Activated CD8-positive, alpha-beta memory T cell treated with anti-CD3 and anti-CD28 coated beads, Interleukin-2, amount 10 ng/mL, durations not matched to agents 7 days and 5 days (primary cell): ENCODE measurements at places on chromosomes 16 and 17. TPM values are rescaled to one million over a fixed set of nuclear protein-coding genes. Genes with fewer than 3 reads are reported as not detected.

GRCh38 chr16:73403291-73403690 lies 355.4 kb upstream of the ZFHX3 start:
- no peak overlapping the region for H3K4me3 ChIP-seq
- no peaks in the 10 kb centered on the region for H3K27me3 ChIP-seq
- H3K4me1 ChIP-seq = no peaks in the 10 kb centered on the region
- no peak for DNase-seq

- DNase-seq = no peak
- H3K4me3 ChIP-seq = no peak overlapping the region
- H3K4me1 ChIP-seq = no peaks in the 10 kb centered on the region
- H3K27ac ChIP-seq = no peak overlapping the region
- no peaks in the 10 kb centered on the region for H3K27me3 ChIP-seq
- no peaks in the 10 kb centered on the region for H3K36me3 ChIP-seq
Observed at GRCh38 chr17:11486101-11486867, 112.0 kb upstream of the DNAH9 start.

- H3K27me3 ChIP-seq = no peaks in the 10 kb centered on the region
- H3K36me3 ChIP-seq = peaks cover 10% of the 10 kb centered on the region
- peaks cover 24% of the 10 kb centered on the region for H3K4me1 ChIP-seq
- no peak for DNase-seq
- H3K27ac ChIP-seq = no peak overlapping the region
Observed at GRCh38 chr17:66417300-66417719, 114.9 kb downstream of the PRKCA start.

DNA sequence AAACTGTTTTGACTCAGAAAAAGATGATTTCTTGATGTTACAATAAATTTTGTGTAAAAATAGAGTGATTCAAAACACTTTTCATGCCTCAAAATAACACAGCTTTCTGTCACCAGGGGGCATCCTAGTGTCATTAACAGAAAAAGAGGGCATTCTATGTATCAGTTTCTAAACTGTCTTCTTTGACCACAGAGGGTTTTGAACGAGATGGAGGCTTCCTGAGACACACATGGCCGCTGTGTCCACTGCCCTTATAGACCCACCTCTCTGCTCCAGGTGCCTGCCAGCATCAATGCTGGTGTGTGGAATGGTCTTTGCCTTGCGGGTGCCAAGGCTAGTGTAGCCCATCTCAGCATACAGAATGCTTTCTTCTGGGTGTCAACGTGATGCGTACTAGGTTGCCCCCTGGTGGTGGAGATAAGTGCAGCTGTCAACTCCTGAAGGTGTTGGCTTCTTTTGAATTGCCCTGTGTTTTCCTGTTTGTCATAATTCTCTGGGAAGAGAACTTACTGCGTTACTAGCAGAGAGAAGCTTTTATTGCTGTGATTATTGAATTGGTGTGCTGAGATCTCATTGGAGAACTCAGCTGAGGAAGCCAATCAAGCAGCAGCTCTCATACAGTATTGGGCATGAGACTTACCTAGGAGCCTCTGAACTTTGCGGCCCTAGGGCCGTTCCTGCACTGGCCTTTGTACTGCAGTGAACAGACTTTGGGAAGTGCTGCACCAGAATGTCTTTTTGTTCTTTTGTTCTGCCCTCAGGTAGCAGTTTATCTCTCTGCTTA lies 38.6 kb downstream of the USP10 start:
- no peaks in the 10 kb centered on the region for H3K27me3 ChIP-seq
- H3K36me3 ChIP-seq = peaks cover 14% of the 10 kb centered on the region
- peak overlapping the region; percentile 54 for H3K4me3 ChIP-seq
- DNase-seq = peak; percentile 87

DNA sequence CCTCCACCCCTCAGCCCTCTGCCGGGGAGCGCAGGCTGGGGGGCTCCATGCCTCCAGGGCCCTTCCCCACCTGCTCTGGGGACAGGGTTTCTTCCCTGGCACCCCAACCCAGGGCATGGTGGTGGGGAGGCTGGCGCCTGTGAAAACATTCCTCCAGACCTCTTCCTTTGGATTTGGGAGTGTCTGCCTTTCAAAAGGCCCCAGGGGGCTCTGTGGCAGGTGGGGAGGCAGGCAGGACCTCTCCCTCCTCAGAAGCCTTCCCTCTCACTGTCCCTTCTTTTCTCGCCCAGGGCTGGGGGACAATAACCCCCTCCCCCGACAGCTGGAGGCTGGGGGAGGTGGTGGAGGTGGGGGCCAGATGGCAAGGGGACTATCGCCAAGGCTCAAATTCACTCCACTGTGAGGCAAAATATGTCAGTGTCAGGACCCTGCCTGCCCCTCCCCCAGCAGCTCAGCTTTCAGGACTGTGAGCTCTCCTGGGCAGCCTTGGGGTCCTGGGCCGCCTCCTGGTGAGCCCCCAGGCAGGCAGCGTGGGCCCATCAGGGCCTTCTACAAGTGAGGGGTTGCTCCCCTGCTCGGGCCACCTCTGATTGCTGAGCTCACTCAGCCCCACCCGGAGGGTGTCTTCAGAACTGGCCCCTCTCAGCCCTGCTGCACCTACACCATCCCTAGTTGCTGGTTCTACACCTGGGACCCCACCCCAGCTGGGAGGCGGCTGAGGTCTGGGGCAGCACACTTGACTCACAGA lies 1.8 kb downstream of the CDH15 start:
- peaks cover 7% of the 10 kb centered on the region for H3K4me1 ChIP-seq
- DNase-seq = no peak
- no peak overlapping the region for H3K4me3 ChIP-seq
- H3K27me3 ChIP-seq = peaks cover 9% of the 10 kb centered on the region

- no peak for DNase-seq
- H3K4me3 ChIP-seq = no peak overlapping the region
- H3K4me1 ChIP-seq = peaks cover 17% of the 10 kb centered on the region
- H3K36me3 ChIP-seq = peaks cover 30% of the 10 kb centered on the region
- no peaks in the 10 kb centered on the region for H3K27me3 ChIP-seq
Observed at GRCh38 chr17:27608328-27609230, 22.4 kb upstream of the LGALS9 start.

- no peak for DNase-seq
- H3K4me1 ChIP-seq = no peaks in the 10 kb centered on the region
- H3K27ac ChIP-seq = no peak overlapping the region
- H3K4me3 ChIP-seq = no peak overlapping the region
Observed at GRCh38 chr17:61335105-61335844, 64.4 kb upstream of the TBX2 start.

DNA sequence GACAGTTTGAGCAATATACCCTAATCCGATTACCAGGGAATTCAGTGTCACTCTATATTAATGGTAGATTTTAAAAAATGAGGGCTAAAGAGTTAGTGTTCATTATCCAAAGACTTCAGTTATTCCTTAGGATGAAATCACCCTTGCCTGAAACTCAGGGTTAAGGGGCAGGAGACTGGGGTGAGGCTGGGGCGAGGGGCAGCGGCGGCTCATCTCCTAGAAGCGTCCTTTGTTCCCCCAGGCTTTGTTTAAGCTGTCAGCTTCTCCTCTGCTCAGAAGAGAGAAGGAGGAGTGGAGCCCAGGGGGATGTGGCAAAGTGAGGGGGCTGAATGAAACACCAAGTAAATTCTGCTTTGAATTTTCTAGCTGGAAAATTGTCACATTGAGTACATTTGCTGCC lies 117.7 kb upstream of the ELAC2 start:
- no peaks in the 10 kb centered on the region for H3K27me3 ChIP-seq
- H3K4me3 ChIP-seq = no peak overlapping the region
- DNase-seq = no peak
- H3K4me1 ChIP-seq = no peaks in the 10 kb centered on the region
- no peaks in the 10 kb centered on the region for H3K36me3 ChIP-seq
- H3K27ac ChIP-seq = no peak overlapping the region

DNA sequence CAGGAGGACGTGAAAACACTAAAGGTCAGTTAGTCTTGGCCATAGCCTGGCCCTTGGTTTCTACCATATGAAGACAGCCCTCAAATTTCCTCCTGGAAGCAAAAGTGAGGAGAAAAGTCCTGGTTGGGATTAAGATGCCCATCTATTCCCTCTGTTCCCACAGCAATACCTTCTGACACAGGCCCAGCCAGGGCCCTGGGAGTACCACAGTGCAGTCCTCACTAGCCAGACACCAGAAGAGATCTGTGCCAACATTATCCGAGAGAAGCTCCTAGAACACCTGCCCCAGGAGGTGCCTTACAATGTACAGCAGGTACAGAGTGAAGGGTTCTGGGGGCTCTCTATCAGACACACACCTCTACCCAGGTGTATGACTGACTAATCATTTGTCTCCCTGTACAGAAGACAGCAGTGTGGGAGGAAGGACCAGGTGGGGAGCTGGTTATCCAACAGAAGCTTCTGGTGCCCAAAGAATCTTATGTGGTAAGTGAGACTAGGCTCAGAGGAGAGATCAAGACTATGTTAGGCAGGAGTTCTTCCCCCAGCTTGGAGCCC lies 4.1 kb downstream of the ERAL1 start:
- no peaks in the 10 kb centered on the region for H3K27me3 ChIP-seq
- no peak overlapping the region for H3K4me3 ChIP-seq
- H3K27ac ChIP-seq = peak overlapping the region; percentile 59
- peaks cover 19% of the 10 kb centered on the region for H3K36me3 ChIP-seq

- H3K27me3 ChIP-seq = peaks cover 16% of the 10 kb centered on the region
- H3K4me1 ChIP-seq = peaks cover 17% of the 10 kb centered on the region
Observed at GRCh38 chr16:53372992-53373871, 61.0 kb upstream of the RBL2 start.

DNA sequence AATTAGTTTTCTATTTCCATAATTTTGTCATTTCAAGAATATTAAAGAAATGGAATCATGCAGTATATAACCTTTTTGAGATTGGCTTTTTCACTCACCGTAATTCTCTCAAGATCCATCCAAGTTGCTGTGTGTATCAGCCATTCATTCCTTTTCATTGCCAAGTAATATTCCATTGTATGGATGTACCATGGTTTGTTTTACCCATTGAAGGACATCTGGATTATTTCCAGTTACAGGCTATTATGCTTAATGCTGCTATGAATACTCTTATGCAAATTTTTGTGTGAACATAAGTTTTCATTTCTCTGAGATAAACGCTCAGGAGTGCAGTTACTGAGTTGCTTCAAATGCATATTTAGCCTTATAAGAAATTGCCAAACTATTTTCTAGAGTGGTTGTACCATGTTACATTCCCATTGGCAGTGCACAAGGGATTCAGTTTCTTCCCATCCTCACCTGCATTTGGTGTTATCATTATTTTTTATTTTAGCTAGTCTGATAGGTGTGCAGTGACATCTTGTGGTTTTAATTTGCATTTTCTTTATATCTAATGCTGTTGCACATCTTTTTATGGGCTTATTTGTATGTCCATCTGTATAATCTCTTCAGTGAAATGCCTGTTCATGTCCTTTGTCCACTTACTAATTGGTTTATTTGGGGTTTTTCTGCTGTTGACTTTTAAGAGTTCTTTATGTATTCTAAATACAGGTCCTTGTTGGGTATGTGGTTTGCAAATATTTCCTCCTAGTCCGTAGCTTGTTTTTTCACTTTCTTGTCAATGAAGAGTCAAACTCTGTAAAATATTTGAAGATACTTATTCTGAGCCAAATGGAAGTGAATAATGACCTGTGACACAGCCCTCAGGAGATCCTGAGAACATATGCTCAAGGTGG lies 32.7 kb downstream of the BMERB1 start:
- peaks cover 19% of the 10 kb centered on the region for H3K27me3 ChIP-seq
- H3K4me1 ChIP-seq = no peaks in the 10 kb centered on the region
- H3K4me3 ChIP-seq = no peak overlapping the region
- no peak overlapping the region for H3K27ac ChIP-seq

GRCh38 chr16:67822511-67822910 lies 15.8 kb downstream of the TSNAXIP1 start:
- no peak overlapping the region for H3K4me3 ChIP-seq
- DNase-seq = no peak
- no peak overlapping the region for H3K27ac ChIP-seq
- H3K27me3 ChIP-seq = no peaks in the 10 kb centered on the region
- H3K4me1 ChIP-seq = no peaks in the 10 kb centered on the region

DNA sequence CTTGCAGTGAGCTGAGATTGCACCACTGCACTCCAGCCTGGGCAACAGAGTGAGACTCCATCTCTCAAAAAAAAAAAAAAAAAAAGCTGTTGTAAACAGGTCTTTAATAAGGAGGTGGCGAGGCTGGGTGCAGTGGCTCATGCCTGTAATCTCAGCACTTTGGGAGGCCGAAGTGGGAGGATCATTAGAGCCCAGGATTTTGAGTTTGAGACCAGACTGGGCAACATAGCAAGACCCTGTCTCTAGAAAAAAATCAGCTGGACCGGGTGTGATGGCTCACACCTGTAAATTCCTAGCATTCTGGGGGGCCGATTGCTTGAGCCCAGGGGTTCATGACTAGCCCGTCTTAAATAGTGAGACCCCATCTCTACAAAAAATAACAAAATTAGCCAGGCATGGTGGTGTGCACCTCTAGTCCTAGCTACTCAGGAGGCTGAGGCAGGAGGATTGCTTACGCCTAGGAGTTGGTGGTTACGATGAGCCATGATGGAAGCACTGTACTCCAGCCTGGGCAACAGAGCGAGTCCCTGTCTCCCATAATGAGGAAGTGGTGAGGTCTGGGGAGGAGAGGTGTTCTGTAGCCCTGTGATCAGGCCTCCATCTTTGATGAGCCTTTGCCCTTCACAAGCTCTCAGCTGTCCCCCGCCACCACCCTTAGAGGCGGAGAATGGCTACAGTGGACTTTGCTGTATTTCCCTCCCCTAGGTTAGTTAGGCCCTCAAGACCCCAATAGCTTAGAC lies 36.2 kb downstream of the ZNF778 start:
- peaks cover 18% of the 10 kb centered on the region for H3K4me1 ChIP-seq
- H3K27me3 ChIP-seq = peaks cover 34% of the 10 kb centered on the region
- peaks cover 8% of the 10 kb centered on the region for H3K36me3 ChIP-seq

DNA sequence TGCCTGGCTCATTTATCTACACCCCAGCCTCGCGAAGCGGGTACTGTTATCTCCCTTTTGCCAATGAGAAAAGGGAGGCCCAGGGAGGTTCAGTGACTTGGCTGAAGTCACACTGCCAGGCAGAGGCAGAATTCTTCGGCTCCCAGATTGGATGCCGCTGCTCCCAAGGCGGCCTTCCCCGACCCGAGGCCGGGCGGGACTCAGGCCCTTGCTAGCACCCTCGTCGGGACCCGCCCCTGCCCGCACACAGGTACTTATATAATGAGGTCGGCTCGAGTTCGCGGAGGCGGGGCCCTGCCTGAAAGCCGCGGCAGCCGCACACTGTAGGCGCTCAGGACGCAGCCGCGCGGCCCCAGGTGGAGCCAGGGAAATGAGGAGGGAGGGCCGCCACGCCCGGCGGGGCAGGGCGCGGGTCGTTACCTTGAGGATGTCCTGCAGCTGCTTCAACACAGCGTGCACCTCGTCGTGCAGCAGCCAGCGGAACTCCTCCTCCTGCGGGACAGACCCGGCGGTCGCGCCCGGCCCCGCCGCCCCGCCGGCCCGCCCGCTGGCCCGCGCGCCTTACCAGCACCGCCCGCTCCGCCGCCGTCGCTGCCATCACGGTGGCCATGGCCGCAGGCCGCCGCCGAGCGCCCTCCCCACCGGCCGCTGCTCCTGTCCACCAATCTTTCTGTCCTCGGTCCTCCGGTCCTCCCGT lies at the start of gene ROGDI:
Gene ROGDI, minus strand, starts transcription at position 672 of the 697 bp plus-strand sequence. Its CDS starts 62 bp downstream, at position 610.
- H3K27me3 ChIP-seq = no peaks in the 10 kb centered on the region
- H3K27ac ChIP-seq = peak within 1 kb of the TSS; percentile 72
- H3K4me3 ChIP-seq = peak within 1 kb of the TSS; percentile 77
- H3K36me3 ChIP-seq = peaks cover 4% of the 10 kb centered on the region
- peaks cover 10% of the 10 kb centered on the region for H3K4me1 ChIP-seq

GRCh38 chr16:63200940-63201339 lies 1164.7 kb upstream of the CDH8 start:
- H3K27ac ChIP-seq = no peak overlapping the region
- no peaks in the 10 kb centered on the region for H3K27me3 ChIP-seq
- no peak for DNase-seq
- no peaks in the 10 kb centered on the region for H3K36me3 ChIP-seq
- no peak overlapping the region for H3K4me3 ChIP-seq
- no peaks in the 10 kb centered on the region for H3K4me1 ChIP-seq

CLDN7 gene
- total RNA-seq = 0.66 TPM

CCL7 gene
- total RNA-seq = not detected

CDC6 gene
- 111 TPM for total RNA-seq

ABCA8 gene
- not detected for total RNA-seq
